ENCODE measurements at places on chromosomes 6 and 20. TPM values are rescaled to one million over a fixed set of nuclear protein-coding genes. Genes with fewer than 3 reads are reported as not detected.
A peak's percentile ranks its signal among the peaks of the same experiment; 100 is the strongest.

Gene SIGLEC1
- not detected for total RNA-seq

- DNase-seq = peak; percentile 40
Measured at GRCh38 chr6:126267626-126268025, 72.3 kb upstream of the CENPW start.

GRCh38 chr6:154579046-154579445 is 68.6 kb upstream of the CNKSR3 start:
- DNase-seq = no peak

DNA sequence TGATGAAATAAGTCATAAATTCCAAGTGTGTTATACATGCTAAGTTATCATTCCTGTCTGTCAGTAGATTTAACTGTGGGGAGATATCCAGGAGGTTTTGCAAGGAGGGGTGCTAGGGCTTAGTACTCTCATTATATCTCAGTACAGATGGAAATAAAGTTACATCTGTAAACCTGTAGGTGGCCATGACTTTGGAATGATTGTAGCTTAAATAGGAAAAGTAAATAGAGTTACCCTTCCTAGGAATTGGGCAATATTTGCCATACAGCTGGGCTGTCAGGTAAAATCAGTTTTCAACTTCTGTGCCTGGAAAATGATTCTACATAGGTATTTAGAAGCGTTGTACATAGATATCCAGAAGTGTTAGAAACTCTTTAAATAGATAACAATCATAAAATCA is 19.8 kb upstream of the TGM3 start:
- DNase-seq = no peak

GRCh38 chr6:147970970-147971369 is 371.7 kb upstream of the SASH1 start:
- no peak for DNase-seq

DNA sequence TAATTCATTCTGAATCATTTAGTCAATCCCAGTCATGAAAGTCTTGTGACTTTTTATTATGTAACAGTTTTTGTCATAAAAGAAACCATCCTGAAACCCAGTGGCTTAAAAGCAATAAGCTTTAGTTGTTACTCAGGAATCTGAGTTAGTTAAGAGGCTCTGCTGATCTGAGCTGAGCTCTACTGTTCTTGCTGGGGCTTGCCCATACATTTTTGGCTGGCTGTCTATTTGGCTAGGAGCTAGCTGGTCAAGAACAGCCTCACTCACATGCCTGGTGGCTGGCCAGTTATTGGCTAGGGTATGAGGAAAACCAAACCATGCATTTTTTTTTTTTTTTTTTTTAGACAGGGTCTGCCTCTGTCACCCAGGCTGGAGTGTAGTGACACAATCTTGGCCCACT is 10.6 kb downstream of the TCF21 start:
- DNase-seq = no peak

GRCh38 chr6:105488516-105489215 is 85.8 kb upstream of the PREP start:
- DNase-seq = peak; percentile 33

DNA sequence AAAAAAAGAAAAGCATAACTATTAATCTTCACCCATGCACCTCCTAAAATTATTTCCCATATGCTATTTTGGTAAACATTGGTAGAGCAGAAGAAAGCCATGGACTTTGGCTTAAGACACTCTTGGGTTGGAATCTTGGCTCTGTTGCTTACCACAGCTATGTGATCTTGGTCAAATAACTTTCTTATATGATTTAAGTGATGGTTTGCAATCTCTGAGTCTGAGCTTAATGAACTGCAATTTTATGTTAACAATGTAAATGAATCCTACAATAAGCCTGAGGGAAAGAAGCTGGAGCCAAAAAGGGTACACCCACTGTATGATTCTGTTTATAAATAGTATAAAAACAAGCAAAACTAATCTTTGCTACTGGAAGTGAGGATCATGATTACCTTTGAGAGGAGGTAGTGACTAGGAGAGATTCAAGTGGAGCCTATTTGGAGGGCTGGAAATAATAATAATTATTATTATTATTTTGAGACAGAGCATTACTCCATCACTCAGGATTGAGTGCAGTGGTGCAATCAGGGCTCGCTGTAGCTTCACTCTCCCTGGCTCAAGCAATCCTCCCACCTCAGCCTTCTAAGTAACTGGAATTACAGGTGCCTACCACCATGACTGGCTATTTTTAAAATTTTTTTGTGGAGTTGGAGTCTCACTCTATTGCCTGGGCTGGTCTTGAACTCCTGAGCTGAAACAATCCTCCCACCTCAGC is 34.5 kb downstream of the ABRACL start:
- no peak for DNase-seq

DNA sequence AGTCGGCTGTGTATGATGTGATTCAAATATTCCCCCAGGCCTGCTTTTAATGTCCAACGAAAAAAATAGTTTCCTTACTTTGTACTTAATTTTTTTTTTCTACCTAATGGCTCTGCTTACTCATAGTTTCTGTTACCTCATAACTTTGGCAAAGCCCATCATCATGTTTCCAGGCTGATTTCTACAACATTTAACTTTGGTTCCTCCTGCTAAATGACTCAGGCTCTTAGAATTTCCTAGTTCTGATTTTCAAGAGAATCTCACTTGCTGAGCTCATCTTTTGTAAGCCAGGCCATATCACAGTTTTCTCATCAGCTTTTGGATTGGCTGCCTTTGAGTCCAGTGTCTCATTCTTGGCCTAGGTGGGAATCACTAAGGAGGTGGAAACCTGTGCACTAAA is 323.1 kb downstream of the HDGFL1 start:
- DNase-seq = peak; percentile 93

GRCh38 chr20:59729506-59729905 is 125.2 kb downstream of the PHACTR3 start:
- DNase-seq = no peak

DNA sequence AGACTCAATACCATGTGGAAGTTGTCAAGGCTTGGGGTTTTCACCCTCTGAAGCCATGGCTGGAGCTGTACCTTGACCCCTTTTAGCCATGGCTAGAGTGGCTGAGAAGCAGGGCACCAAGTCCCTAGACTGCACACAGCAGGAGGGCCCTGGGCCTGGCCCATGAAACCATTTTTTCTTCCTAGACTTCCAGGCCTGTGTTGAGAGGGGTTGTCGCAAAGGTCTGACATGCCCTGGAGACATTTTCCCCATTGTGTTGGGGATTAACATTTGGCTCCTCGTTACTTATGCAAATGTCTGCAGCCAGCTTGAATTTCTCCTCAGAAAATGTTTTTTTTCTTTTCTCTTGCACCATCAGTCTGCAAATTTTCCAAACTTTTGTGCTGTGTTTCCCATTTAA is 196.4 kb downstream of the SLC16A10 start:
- no peak for DNase-seq

DNA sequence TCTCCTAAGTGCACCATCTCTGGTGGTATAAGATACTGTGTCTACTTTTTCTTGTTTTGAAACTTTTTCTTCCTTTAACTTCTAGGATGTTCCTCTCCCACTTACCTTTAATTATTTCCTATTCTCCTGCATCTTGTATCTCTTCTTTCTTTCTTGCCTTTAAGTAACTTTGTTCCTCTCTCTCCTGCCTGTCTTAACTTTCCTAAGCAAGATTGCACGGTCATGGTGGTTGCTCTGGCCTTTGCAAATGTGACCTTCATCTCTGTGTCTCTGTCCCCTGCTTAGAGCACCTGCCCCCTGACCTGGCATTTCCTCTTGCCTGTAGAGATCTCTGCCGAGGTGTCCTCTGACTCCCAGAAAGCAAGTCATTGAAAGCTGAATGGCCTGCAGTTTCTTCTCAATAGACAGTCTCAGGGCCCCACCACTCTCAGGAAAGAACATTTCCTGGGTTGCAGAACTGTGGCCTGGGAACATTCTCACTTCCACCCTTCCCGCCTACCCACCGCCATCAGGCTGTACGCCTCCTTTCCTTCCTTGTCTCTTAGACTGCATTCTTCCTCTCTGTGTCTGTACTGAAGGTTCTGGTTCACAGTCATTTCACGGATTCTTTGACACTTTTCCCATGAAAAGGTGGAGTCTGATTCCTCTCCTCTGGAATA is 12.8 kb downstream of the ZDHHC14 start:
- no peak for DNase-seq

DNA sequence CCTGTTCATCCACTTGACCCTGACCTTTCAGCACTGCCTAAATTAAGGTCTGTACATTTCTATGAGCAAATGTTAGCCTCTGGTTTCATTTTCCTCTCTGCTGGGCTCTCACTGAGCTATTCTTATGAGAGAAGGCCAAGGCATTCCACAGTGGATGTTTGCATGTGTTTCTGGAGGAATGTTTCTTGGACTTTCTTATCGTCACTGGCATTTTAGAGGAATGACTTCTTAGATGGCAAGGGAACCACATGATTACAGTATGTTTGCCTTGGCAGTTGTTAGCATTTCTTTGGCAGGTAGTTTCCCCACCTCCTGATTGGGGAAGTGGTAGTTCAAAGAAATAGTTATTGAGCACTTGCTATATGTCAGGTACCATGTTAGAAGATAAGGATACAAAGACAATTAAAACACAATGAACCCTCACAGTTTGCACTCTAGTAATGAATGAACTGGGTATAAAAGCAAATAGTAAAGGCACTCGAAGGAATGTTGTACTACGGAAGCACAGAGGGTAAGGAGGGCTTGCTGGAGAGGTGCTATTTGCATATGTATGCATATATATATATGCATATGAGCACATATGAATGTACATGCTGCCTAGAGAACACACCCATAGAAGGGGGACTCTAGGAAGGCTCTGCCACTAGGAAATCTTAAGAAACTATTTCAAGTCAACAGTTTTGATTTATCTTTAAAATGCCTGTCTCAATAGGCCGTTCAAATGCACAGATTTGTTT is 307.4 kb downstream of the EYA4 start:
- no peak for DNase-seq

Gene HLA-F
- total RNA-seq = 19.9 TPM

GRCh38 chr6:134903448-134903847 is 46.5 kb downstream of the ALDH8A1 start:
- DNase-seq = no peak

All from pulmonary artery endothelial cell (primary cell).